ENCODE measurements at places on chromosomes 16 and 17.

GRCh38 chr16:55499951-55500529, 8.8 kb upstream of the LPCAT2 start:
- no peak overlapping the region for H3K27ac ChIP-seq
- H3K27me3 ChIP-seq: peaks cover 14% of the 10 kb centered on the region
- no peak overlapping the region for H3K4me3 ChIP-seq
- peaks cover 3% of the 10 kb centered on the region for H3K4me1 ChIP-seq
- no peaks in the 10 kb centered on the region for H3K36me3 ChIP-seq

DNA sequence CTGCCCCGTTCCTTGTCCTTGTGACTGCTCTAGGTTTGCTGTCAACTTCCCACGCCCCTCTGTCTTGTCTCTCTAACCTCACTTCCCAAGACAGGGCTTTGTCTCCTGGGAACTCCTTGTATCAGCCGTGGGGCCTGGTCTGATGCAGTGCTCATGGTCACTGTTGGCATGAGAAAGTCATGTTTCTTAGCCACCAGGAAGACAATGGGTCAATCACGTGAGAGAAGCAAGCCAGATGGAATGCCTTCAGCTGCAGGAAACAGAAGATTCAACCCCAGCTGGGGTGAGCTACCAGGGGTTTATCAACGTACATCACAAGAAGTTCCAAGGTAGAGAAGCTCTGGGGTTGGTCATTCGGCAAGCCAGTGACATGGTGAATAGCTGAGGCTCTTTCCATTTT, 116.6 kb downstream of the IRF8 start:
- no peak overlapping the region for H3K27ac ChIP-seq
- no peak overlapping the region for H3K4me3 ChIP-seq
- H3K27me3 ChIP-seq: no peaks in the 10 kb centered on the region
- H3K4me1 ChIP-seq: no peaks in the 10 kb centered on the region
- no peaks in the 10 kb centered on the region for H3K36me3 ChIP-seq

- H3K4me3 ChIP-seq: no peak overlapping the region
- H3K4me1 ChIP-seq: no peaks in the 10 kb centered on the region
- peaks cover 13% of the 10 kb centered on the region for H3K27me3 ChIP-seq
- H3K27ac ChIP-seq: no peak overlapping the region
- DNase-seq: no peak
Measured at GRCh38 chr16:10805334-10805733, 13.3 kb downstream of the TVP23A start.

GRCh38 chr16:26777821-26778220, 288.9 kb upstream of the C16orf82 start:
- no peak overlapping the region for H3K4me3 ChIP-seq
- no peak overlapping the region for H3K27ac ChIP-seq
- peaks cover 12% of the 10 kb centered on the region for H3K27me3 ChIP-seq

DNA sequence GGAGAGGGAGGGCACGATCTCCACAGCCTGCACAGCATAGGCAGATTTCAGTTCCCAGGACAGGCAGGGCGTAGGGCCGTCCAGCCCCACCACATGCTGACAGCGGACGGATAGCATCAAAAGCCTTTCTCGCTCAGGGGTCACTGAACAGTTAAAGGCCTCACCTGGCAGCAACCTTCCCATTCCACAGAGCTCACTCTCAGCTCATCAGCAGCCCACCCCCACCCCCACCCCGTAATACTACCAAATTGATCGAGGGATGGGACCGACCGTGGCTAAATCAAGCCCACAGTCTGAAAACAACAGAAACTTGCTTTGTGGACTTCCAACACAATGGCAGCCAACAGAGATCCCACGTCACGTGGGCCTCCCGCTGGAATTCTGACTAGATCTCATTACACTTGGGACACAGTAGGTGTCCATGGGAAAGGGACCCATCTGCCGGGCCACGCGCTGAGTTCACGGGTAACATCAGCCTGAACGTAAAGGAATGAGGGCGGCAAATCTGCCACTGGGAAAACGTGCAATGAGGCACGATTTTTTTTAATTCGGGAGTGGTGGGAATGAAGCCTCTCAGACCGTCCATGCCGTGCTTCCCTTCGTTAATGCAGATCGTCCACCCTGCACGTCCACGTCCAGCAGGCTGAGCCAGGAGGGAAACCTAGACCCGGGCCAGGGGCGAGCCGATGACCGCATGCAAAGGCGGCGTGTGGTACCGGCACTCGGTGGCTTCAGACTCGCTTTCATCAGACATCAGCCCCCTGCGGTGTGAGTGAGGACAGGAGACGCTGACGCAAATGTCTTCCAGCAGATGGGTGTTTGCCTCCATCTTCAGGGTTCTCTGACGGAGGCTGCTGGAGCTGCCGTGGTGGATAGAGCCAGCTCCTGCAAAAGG, 92.1 kb downstream of the TBC1D16 start:
- DNase-seq: no peak
- no peak overlapping the region for H3K4me3 ChIP-seq
- H3K27ac ChIP-seq: no peak overlapping the region
- H3K4me1 ChIP-seq: no peaks in the 10 kb centered on the region
- H3K27me3 ChIP-seq: no peaks in the 10 kb centered on the region

DNA sequence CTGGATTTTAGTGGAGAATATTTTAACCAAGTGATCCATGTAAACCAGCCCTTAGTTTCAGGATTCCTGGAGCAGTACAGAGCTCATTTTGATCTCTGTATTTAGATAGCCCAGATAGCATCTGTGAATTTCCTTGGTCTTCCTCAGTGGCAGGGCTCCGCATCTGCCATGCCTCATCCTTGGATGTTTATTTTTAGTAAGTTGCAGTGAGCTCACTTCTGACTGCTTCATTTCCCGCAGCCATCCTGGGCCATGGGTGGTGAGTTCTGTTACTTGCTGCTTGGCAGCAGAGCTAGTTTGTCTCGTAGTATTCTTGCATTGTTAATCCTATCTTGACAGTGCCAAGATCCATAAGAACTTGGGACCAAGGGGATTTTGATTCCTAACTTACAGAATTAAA, 33.7 kb downstream of the IST1 start:
- no peak for DNase-seq
- no peak overlapping the region for H3K4me3 ChIP-seq

DNA sequence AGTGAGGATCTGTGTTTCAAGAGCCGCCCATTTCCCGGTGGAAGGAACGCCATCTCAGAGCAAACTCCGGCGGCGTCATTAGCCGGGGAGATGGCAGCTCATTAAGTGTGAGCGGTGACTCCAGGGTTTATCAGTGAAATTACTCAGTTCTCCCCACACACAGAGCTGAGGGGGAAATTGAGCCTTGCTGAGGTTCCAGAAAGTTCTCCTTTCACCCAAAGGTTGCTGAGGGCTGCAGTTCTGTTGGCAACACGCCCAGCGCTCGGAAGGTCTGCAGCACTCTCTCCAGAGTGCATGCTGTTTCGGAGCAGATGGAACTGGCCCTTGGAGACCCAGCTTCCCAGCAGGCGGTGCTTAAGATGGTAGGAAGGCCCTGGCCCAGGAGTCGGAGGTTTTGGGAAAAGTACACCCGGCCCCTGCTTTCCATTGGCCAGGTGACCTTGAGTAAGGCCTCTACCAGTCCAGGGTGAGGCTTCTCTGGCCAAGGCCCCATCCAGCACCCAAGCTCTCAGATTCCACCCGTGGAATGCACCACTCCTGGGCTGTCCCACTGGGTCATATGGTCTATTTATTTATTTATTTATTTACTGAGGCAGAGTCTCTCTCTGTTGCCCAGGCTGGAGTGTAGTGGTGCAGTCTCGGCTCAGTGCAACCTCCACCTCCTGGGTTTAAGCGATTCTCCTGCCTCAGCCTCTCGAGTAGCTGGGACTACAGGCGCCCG, 167.7 kb upstream of the CIBAR2 start:
- no peaks in the 10 kb centered on the region for H3K27me3 ChIP-seq
- no peak for DNase-seq
- no peak overlapping the region for H3K4me3 ChIP-seq
- H3K4me1 ChIP-seq: no peaks in the 10 kb centered on the region
